ENCODE measurements at places on chromosomes 6 and 20.
A peak's percentile ranks its signal among the peaks of the same experiment; 100 is the strongest.

DNA sequence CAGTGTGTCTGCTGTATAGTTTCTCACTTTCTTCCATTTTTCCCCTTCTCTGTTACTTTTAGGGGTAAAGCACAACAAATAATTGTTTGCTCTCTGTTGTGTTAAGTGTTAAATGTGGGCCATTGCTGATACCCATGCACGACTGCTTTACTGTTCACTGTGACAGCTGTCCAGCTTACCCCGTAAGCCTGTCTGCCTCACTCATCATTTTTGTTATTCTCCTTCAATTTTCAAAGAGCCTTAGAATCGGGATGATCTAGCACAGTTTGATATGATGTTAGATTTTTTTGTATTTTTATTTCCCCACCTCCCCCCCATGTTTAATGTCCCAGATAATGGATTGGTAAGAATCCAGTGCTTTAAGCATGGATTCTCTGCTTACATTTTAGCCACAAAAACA lies 41.2 kb upstream of the MLIP start:
- no peak for DNase-seq

GRCh38 chr6:143149771-143150170 lies 89.1 kb downstream of the AIG1 start:
- DNase-seq: no peak

DNA sequence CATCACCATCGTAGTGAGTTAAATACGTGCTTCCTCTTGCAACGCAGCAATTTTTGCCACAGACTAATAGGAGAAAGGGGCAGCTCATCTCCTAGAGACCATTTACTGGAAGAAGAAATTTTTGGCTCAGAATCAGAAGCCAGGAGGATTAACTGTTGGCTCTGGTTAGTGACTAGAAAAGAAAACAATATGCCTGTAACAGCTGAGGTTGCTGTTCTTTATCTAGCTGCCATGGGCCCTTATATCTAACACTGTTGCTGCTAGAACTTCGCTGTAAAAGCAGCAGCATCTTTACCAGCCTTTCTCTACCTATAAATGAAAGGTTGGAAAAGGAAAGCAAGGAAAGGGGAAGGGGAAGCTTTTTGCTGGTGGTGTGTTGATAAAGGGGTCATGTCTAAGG lies 65.9 kb downstream of the FAM135A start:
- no peak for DNase-seq

DNA sequence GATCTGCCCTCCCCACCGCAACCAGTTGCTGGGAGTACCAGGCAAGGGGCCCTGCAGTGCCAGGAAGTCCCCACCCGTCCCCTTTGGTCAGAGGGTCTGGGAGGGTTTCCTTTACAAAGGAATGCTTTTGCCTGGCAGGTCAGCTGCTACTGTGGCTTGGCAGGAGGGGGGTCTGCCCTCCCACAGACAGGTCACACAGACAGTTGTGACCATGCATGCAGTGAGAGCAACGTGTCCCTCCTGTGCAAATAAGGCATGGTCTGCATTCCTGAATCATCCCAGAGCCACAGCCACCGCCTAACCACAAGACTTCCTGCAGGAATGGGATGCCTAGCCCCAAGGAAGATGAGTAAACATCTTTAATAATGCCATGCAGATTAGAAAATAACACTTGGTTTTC lies 439 bp upstream of the F13A1 start:
- DNase-seq: no peak

DNA sequence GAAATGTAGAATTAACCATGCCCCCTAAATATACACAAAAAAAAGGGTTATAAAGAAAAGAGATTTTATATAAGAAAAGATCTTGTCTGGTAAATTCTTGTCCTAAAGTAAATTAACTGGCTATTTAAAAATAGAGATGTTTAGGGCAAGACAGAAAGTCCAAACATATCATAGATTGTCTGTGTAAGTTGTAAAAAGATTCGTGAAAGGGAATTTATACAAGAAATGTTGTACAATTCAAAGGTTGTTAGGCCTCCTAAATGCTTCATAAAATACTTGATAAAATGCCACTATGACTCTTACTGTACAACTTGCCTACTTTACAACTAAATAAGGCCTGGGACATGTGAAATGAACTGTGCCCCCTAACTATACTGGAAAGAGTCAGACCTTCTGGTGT lies 21.9 kb upstream of the AGPAT4 start:
- DNase-seq: no peak

GRCh38 chr20:8918145-8918544 lies 150.7 kb upstream of the PLCB4 start:
- no peak for DNase-seq

GRCh38 chr6:64723327-64724058 lies 983.5 kb downstream of the EYS start:
- no peak for DNase-seq

GRCh38 chr6:5665173-5665572 lies 341.6 kb downstream of the NRN1 start:
- peak; percentile 20 for DNase-seq

DNA sequence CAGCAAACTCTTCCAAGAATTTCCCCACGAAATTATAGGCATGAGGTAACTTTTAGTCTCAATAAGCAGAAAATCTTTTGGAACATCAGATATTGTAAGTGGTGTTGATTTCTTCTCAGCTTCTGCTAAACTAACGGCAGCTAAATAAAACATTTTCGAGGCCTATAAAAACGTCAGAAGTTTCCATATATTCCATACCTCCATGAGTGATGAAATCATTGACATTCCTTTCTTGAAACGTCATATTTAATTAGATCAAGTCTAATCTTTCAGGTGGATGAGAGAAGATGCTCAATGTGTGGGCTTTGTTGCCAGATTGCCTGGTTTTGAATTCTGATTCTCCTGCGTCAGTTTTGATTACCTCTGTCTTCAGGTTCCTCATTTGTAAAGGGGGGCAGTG lies 81.3 kb downstream of the CDC5L start:
- no peak for DNase-seq

DNA sequence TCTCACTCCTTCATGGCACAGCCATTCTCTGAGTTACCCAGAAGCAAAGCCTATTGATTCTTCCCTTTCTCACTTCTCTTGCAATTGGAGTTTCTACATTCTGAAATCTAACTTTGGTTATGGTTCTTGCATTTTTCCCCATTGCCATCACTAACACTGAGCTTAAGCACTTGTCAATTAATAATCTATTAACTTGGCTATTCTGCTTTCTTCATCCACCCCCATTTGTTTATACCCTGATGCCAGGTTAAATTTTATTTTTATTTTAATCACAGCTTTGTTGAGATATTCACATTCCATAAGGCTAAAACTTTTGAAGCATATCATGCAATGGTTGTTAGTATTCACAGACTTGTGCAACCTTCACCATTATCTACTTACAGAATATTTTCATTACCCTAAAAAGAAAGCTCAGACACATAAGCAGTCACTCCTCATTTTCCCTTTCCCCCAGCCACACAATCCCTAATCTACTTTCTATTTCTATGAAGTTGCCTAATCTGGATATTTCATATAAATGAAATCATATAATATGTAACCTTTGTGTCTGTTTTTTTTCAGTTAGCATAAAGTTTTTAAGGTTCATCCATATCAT lies 222.3 kb downstream of the UBE3D start:
- DNase-seq: no peak

DNA sequence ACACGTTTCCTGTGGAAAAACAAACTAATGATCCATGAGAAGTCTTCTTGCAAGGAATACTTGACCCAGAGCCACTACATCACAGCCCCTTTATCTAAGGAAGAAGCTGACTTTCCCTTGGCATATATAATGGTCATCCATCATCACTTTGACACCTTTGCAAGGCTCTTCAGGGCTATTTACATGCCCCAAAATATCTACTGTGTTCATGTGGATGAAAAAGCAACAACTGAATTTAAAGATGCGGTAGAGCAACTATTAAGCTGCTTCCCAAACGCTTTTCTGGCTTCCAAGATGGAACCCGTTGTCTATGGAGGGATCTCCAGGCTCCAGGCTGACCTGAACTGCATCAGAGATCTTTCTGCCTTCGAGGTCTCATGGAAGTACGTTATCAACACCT lies 35.4 kb downstream of the GCNT2 start:
- no peak for DNase-seq

DNA sequence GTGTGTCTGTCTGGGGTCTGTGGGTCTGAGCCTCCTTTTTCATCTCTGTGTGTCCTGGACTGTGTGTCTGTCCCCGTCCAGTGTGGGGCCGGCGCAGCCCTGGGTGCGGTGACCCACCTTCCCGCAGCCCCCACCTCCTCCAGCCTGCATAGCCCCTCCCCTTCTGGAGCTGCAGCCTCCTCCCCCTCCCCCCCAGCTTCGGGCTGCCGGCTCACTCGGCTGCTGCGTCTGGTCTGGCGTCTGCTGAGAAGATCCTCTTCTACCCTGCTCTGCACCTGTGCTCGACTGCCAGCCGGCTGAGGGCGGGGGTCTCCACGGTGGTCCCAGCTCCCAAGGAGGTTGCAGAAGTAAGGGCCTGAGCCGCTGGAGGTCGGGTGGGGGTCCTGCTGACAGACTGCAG lies 7.6 kb upstream of the LKAAEAR1 start:
- DNase-seq: no peak

DNA sequence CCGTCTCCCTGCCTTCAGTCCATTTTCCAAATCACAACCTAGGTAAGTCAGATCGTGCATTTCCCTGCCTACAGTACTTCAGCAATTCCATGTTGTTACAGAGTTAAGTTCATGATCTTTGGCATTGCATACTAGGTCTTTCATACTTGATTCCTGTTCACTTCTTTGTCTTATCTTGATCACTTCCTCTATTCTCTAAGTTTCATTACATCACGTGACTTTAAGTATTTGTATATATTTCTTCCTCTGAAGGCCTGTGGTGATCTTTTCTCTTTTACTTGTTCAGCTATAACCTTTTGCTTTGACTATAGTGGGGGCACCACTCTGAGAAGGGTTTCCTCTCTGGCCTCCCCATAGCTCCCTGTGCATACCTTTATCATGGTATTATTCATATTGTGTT lies 100.2 kb downstream of the TRMT11 start:
- no peak for DNase-seq

- DNase-seq: peak; percentile 13
These were observed 39.0 kb downstream of the NCOA3 start for GRCh38 chr20:47540443-47541354.

DNA sequence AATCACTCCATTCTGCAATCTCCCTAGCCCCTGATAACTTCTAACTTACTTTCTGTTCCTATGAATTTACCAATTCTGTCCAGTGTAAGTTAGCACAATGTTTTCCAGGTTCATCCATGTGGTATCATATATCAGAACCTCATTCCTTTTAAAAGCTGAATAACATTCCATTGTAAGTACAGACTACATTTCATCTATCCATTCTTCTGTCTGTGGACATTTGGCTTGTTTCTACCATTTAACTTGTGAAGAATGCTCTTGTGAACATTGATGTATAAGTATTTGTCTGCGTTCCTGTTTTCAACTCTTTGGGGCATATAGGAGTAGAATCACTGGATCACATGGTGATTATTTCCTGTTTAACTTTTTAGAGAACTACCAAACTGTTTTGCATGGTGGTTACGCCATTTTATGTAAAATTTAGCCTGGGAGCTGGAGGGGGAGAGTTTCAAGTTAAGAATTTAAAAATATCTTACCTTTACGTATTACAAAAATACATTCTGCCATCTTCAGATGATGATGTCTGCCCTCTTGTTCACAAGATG lies 156.5 kb downstream of the BTBD3 start:
- DNase-seq: no peak

DNA sequence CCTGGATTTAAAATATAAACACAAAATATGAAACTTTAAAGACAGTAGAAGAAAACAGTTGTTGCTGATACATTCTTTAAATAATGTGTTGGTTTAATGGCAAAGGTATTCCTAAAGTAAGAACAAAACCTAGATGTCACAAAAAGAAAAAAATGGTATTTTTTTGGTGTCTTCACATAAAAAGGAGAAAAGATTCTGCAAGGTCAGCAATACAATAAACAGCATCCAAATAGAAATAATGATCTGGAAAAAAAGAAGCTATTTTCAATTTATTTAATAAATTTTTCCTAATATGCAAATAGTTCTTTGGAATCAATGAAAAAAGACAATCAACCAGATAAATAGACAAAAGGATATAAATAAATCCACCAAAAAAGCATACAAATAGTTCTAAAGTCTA lies 6.5 kb upstream of the ADGRF1 start:
- no peak for DNase-seq

- DNase-seq: no peak
These were observed 109.6 kb upstream of the RPS6KA2 start for GRCh38 chr6:166736634-166737033.

DNA sequence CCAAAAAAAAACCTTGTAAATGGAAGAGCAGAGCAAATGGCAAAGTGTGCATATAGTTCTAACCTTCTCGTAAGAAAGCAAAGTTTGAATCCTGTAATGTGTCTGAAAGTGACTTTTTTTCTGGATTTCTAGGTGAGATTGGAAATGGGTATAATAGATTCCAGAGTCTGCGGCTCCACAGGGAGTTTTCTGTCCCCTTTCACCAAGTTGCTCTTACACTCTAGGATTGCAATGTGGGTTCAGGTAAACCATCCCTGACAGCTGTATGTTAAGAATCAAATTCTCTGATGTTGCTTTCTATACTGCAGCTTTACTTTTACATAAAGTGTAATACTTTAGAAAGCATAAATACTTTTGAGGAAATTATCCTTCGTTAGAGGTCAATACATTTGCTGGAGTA lies 260.1 kb downstream of the PRL start:
- DNase-seq: no peak

DNA sequence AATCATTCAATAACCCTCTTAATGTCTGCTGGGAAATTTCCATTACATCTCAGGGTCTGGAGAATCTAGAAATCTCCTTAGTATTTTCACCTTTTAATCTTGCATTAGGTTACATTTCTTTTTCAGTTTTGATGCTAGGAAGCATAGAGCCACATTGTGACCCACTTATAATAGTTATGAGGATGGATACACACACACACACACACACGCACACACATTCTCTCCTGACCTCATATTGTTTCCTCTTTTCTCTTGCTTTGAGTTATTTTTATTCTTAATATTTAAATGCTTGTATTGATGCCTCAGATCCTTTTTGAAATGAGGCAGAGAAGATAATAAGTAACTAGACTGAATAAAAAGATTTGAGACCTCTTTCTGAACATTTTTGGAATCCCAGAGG lies 128.4 kb downstream of the KLHL32 start:
- no peak for DNase-seq

DNA sequence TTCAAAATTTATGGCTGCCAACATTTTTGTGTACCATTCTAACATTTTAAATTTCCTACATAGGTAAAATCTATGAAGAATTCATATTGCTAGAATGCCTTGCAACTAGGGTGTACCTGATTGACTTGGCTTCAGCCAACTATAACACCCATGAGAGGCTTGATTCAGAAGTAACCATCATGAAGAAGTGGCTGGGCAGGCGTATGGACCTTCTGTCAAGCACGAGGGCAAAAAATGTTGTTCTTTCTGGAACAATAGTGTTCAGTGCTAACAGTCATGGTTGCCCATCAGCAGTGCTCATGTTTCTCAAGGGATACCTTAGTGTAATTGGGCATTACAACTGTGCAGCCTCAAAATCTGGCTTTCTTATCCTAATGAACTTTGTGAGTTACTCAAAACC lies 42.9 kb downstream of the ID4 start:
- no peak for DNase-seq

Measured in CD4-positive, alpha-beta T cell treated with Interleukin-15 for 4 hours (primary cell).